ENCODE measurements at places on chromosomes 3 and 15. TPM values are rescaled to one million over a fixed set of nuclear protein-coding genes. Genes with fewer than 3 reads are reported as not detected.

The CEP152 gene
- total RNA-seq = 43.7 TPM

The AGTR1 gene
- 1.2 TPM for total RNA-seq

The PDZRN3 gene
- total RNA-seq = 13.3 TPM

DNA sequence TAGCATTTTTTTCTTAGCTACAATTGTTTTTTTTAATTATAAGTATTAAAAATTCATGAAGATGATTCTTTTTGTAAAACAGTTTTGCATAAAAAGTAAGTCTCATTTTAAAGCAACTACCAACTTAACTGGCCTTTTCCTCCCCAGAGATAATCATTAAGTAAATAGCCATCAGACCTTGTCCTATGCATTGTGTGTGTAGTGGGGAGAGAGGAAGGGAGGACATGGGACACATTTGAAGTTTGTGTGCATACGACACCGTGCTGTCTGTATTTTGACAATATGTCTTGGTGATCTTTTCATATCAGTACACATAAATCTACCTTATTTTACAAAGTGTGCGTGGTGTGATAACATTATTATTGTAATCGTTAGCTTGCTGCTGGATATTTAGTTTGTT, 8.1 kb downstream of the SNRPN start:
- DNase-seq = no peak

DNA sequence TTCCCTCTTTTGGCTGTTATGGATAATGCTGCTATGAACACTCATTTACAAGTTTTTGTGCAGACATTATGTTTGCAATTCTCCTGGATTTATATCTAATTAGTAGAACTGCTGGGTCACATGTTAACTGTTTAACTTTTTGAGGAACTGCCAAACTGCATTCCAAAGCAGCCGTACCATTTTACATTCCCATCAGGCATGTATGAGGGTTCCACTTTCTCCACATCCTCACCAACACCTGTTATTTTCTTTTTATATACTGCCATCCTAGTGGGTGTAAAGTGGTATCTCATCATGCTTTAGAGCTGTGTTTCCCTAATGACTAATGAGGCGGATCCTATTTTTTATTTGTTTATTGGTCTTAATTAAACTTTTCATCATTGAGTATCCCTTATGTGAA, 9.2 kb downstream of the KPNA4 start:
- DNase-seq = no peak

- DNase-seq = no peak
Observed at GRCh38 chr3:36707623-36708409, 56.5 kb downstream of the DCLK3 start.

- no peak for DNase-seq
Observed at GRCh38 chr3:189292667-189293484, 121.1 kb downstream of the TPRG1 start.

DNA sequence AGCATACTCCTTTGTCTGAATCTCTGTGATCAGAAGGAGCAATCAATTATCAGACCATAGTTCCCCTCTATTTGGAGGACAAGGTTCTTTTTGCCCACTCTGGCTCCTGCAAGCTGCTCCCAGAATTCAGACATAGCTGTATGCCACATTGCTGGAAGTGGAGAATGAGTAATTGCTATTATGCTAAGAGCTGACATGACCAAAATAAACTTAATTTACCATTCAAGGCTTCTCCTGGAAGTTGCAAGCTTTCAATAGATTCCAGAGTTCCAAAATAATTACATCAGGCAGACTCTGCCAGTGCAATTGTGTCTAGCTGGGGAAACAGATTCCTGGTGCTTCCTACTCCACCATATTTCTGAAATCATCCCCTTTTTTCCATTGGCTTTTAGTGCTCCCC, 7.6 kb upstream of the DRD3 start:
- DNase-seq = no peak

GRCh38 chr3:150447084-150447483, 39.0 kb downstream of the TSC22D2 start:
- DNase-seq = no peak

All from Peyer's patch (tissue), 4 donors.